ENCODE measurements at places on chromosomes 5 and 9.

DNA sequence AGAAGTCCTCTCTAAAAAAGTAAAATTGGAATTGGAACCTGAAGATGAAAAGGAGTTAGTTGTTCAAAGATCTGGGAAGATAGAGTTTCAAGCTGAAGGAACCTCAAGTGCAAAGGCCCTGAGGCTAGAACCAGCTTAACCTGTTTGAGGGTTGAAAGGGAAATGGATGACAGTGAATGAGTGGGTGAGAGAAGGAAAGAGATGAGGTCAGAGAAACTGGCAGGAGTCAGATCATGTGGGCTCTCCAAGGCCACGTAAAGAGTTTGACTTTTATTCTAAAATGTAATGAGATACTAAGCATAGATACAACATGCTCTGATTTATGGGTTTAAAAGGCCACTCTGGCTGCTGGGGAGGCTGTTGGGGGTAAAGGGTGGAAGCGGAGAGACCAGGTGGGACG lies 2.5 kb upstream of the RAD23B start:
- DNase-seq, result no peak

DNA sequence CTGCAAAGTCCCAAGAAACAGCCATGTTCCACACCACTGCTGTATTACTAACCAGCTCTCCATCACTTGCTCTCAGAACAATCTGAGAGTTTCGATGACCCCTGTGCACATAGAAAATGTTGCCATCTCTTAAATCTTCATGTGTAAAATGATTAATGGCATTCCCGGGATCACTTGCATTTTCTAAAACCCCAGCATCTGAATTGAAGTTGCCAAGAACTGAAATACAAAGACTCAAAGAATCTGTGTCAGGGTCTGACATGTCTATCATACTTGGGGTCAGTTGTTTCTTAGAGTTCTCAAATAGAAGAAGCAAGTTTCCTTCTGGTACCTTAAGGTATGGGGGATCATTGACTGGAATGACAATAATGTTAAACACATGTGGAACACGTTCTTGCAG lies 115.1 kb downstream of the ESM1 start:
- DNase-seq, result no peak

DNA sequence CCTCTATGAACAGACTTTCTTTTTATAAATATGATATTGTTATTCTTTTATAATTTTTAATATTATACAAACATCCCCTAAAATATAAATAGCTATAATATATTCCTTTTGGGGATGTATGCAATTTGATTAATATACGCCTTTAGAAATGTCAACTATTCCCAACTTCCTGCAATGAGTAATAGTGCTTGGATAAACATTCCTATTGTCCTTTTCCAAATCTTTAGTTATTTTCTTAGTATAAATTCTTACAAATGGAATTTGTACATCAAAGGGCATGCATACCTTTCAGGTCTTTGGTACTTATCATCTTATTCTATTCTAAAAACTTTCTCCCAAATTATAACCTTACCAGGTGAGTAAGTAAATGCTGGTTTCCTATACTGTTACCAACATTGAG lies 6.2 kb downstream of the NLN start:
- no peak for DNase-seq

DNA sequence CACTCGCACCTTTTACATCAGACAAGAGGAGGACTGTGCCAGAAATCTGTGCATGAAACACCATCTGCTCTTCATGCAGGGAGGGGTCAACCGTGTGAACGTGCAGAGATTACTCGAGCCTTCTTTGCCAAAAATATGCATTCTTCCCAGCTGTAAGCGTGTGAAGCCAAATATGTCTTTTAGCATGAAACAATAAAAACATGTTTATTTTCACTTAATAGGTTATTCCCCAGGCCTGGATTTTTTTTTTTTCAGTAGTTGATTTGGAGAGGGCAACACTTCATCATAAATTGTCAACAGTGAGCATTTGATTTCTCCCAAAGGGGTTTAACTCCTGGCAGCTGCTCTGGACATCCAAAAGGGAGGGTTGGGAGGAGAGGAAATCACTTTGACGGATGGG lies 23.8 kb downstream of the PLAC8L1 start:
- no peak for DNase-seq

- DNase-seq, result no peak
Observed at GRCh38 chr9:69574057-69574456, 98.1 kb downstream of the APBA1 start.

GRCh38 chr9:89684912-89685636 lies 80.3 kb downstream of the GADD45G start:
- no peak for DNase-seq

DNA sequence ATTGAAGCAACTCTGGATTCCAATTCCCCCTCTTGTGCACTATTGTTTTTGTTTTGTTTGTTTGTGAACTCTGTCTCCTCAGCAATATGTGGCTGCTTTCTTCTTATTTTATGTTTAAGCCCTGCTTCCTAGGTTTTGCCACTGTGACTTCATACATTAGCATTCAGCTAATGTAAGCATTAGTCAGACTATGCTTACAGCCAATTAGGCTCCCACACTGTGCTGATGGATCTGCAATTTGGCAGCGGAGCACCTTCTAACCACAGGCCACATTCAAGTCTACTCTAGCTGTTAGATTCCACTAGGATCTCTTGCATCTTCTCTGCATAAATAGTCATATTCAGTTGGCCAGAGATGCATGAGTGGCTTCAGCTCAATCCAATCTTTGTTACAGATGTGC lies 9.6 kb upstream of the BICD2 start:
- DNase-seq, result peak; percentile 38

DNA sequence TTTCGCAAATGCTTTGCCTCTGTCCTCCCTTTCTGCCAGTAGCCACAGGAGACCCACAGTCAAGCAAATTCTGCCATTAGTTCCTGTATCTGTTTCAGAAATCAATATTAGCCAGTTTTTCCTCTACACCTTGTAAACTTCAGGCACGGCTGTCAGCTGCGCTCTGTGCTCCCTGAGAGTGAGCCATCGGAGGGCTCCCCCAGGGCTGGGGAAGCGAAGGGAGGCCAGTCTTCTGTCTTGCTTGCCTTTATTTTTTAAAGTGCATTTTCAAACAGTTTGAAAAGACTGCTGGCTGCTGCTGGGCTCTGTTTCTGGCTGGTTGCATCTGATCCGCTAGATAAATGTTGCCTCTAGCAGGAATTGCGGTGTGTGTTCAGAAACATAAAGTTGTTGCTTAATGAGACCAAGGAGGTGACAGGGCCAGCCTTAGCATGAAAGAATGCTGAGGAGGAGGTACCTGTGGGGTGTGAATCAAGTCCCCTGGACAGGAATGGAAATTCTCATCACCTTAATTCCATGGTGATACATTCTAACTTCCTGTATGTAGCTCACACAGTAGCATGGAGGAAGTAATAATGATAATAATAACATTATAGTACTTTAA lies 421.7 kb upstream of the KIF2A start:
- DNase-seq, result no peak
